ENCODE measurements at places on chromosomes 12 and 14.

DNA sequence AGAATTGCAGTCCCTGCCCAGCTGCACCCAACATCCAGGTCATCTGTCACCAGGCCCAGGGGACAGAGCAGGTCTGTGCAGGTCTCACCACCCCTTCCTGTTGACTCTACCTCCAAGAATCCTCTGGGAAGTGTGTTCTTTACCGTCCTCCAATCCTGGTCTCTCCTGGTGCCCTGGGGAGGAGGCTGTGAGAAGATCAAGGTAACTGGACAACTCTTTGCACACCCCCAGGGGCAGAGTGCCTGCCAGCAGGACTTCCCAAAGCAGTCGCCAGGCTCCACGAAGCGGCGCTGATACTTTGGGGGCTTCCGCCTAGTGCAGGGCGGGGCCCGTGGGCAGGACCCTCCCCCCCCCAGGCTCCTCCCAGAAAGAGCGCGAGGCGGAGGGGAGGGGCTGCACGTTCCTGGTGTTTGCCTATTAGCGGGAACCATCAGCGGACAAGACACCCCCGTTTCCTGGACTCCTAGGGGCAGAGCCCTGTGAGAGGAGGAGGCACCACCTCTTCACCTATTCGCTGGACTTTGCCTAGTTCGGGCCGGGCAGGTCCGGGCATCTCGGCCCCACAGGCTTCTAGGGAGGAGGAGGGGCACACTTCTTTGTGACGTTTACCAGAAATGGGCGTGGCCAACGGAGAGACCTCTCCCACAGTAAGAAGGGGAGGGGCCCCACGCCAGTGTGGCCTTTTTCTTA, 918.0 kb downstream of the AACS start:
- no peak for DNase-seq

GRCh38 chr14:20350860-20351259, 7.4 kb downstream of the PARP2 start:
- DNase-seq: no peak

DNA sequence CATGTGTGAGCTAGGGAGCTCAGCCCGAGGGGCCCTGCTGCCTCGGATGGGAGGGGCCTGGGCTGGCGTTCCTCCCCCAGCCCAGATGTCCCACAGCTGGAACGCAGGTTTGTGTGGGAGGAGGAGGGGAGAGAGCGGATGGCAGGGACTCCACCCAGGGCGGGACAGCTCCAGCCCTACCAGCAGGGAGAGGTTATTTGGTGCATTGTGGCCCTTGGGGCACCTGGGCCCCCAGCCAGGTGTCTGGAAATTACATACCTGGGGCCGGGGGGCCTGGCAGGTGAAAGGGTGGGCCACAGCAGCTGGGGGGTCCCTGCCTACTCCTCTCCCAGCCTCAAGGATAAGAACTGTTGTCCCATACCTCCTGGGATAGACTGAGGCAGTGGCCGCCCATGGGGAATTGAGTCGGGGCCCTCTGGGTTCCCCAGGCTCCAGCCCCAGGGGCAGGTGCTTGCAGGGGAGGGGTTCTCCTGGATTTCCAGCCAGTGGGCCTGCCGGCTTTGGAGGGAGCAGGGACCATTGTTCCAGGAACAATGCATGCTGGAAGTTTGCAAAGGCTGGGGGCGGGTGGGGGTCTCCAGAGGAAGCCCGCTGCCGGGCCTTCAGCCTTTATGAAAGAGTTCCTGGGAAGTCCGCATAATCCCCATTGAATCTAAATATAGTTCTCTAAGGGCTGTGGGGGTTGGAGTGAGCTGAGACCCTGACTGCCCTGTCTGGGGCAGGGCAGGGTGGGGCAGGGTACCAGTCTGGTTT, 1.2 kb downstream of the KIF26A start:
- DNase-seq: no peak

DNA sequence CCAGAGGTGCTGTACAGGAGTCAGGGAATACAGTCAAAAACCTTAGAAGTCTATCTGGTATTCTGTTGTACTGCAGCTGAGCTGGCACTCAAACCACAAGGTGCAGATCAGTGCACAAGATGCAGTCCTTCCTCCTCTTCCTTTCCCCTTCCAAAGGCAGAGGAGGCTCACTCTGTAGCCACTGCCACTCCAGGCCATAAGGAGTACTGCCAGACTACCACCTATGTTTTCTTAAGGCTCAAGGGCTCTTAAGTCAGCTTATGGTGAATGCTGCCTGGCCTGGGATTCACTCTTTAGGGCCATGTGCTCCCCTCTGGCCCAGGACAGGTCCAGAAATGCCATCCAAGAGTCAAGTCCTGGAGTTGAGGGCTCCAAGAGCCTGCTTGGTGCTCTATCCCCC, 200.3 kb downstream of the CRADD start:
- no peak for DNase-seq

- no peak for DNase-seq
Measured at GRCh38 chr12:58645946-58646345, 274.4 kb downstream of the LRIG3 start.

DNA sequence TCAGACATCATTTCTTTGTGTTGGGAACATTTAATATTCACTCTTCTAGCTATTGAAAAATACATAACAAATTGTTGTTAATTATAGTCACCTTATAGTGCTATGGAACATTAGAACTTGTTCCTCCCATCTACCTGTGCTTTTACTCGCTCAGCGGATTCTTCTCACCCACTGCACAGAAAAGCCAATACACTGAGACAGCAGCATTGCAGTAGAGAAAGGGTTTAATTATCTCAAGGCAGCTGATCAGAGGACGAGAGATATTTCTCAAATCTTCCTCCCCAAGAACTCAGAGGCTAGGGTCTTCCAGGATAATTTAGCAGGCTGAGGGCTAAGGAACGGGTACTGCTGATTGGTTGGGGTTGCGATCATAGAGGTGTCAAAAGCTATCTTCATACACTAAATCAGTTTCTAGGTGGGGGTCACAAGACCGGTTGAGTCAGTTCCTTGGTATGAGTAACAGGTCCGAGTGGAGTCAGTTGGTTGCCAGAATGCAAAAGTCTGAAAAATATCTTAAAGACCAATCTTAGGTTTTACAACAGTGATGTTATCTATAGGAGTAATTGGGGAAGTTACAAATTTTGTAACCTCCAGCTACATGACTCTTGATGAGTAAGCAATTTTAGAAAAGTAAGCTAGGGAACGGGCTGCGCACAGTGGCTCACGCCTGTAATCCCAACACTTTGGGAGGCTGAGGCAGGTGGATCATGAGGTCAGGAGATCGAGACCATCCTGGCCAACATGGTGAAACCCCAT, 173.1 kb downstream of the FBXL14 start:
- DNase-seq: no peak

- DNase-seq: no peak
Measured at GRCh38 chr14:94394581-94395207, 6.3 kb upstream of the SERPINA1 start.

DNA sequence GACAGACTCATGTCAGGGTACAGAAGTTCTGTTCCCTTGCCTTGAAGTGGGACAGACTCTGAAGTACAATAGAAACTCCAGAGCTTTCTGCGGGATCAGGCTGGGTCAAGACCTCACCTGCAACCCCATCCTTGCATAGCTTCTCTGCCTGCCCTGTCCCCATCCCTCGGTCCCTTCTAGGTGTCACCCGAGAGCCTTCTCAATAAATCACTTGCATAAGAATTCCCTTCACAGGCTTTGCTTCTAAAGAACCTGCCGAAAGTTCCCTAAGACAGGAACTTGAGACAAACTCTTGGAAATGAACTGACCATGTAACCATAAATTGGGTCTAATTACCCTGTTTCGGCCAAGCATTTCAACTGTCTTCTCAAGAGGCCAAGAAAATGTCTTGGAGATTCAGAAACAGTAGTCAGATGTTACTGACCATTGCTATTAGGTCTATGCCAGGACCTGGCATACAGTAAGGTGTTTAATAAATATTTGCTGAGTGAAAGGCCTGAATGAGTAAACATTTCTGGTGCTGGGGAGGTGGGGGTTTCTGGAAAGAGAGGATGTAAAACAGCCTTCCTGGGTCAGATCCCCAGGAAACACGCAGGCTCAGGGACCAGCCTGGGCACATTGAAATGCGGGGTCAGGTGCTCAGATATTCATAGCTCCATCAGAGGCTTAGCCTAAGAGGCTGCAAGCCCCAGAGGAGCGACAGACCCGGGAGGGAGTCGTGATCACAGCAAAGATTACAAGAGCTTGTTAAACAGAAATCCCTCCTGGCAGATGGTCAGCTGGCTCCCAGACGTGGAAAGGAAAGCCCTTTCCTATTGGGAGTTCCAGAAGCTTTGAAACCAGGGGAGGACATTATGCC, 226.2 kb upstream of the LHX5 start:
- no peak for DNase-seq

DNA sequence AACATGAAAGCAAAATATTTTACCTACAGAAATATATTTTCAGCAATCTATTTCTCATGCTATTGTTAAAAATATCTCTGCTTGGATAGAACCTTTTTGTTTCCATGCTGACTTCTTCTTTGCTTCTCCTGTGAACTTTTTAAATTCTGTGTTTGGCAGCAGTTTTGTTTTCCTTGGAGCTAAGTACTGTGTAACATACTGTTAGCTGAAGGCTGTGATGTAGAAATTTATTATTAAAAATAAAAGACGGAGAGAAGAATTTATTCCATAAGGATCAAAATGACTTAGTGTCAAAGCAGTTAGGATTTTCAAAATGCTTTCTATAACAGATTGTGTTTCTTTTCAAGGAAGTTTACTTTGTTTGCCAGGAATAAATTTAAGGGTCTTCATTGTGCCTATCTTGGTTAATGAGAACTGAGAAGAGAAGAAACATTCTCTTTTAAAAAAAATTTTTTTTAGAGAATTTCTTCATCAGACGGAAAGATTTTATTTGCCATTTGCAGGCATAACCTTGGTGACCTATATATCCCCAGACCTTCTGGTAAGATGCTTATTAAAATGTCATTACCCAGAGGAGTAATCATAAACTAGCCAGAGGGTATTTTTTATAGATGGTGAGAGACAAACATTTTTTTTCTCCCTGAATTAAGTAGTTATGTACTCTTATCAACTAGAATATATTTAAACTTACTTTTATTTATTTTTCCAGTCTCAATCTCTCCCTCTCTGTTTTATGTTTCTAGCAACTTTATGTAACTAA, 147.1 kb upstream of the SLCO1C1 start:
- DNase-seq: no peak

DNA sequence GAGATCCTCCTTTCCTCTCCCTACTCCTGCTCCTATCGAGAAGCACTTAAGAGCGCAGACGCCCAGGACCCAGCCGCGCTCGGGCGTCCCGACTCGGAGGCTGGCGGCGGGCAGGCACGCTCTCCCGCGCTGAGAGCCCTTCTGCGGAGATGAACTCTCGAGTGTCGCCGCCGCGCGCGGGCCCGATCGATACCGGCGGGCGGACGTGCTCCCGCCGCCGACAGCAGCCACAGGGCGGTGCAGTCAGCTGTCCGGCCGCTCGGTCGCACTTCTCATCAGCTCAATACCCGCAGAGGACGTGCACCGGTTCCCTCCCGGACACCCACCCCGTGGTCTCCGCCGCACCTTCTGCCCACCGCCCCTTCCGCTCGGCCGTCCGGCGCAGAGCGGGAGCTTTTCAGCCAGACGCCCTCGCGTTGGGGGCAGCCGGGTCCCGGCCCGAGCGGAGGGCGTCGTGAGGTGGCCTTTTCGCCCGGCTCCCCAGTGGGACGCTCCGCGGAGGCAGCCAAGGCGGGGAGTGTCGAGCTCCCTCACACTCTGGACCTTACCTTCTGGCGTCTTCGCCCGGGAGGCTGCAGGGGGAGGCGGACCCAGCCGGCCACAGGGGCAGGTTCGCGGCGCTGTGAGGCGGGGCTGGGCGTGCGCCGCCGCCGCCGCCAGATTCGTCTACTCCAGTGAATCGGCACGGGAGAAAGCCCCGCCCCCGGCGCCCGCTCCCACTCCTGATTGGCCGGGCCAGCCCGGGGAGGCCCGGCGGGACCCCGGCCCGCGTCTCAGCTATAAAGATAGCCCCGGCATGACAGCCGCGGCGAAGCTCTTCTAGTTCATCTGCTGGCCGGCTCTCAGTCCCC, at the start of gene INSM2:
TSS of gene INSM2 (plus strand) at position 808 of the 851 bp plus-strand sequence. CDS start 89 bp downstream, outside the sequence.
- peak; percentile 70 for DNase-seq

GRCh38 chr12:58026897-58027891, 85.8 kb downstream of the ATP23 start:
- no peak for DNase-seq

GRCh38 chr12:38157933-38158401, 158.6 kb upstream of the ALG10B start:
- no peak for DNase-seq

DNA sequence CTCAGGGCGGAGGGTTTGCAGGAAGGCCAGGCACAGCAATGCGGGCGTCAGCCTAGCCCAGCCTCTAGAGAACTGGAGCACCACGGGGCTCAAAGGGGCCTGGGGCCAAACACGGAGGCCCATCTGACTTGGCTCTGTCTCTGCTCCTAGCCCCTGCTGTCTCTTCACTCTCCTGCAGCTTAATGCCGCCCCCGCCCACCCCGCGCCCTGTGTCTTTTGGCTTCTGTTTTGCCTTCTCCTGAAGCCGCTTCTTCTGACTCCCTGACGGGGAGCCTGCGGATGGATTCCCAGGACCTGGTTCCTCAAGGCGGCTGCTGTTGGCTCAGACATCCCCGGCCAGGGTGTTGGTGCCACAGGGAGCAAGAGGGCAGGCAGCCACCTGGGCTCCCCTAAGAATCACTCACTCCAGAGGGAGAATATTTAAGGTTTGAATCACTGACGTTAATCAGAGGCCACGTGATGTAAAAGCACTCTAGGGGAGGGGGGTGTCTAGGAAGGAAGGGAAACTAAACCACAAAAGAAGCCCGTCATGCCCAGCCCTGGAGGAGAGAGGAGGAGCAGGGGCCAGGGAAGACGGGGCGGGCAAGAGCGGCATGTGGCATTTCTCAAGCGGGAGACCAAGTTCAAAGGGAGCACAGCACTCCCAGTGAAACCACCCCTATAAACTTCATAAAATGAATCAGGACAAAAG, 36.9 kb upstream of the PRMT8 start:
- DNase-seq: no peak

DNA sequence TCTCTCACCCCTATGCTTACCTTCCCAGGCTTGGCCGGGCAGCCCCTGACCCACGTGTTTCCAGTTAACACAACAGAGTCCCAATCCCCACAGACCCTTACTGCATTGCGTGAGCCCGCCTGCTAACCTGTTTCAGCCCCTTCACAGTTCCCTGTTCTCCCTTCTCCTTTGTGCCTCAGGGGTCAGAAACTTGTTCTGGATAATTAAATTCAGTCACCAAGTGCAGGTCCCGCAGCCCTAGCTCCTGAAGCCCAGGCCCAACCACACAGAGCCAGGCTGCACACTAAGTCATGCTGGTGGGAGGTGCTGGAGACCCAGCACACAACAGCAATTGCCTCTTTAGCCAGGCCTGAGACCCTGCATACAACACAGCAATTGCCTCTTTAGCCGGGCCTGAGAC, 9.6 kb downstream of the ISM2 start:
- DNase-seq: no peak

GRCh38 chr12:55743406-55744339, 751 bp downstream of the GDF11 start:
- peak; percentile 67 for DNase-seq

DNA sequence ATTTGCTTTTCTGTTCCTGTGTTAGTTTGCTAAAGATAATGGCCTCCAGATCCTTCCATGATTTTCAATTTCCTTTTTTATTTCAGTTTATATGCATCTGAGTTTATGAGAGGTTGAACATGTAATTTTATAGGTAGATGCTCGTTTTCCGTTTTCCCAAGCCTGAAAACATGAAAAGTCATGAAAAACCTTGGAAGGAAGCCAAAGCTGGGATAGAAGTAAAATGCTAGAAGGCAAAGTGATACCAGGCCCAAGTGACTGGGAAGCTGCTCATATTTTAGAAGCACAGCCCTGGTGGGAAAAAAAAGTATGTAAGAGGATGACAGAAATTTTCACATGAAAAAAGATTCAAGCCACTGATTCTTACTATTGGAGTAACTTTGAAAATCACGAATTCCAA, 290.8 kb downstream of the PRKD1 start:
- no peak for DNase-seq
